ENCODE measurements at places on chromosomes 6 and 20.
A peak's percentile ranks its signal among the peaks of the same experiment; 100 is the strongest.

DNA sequence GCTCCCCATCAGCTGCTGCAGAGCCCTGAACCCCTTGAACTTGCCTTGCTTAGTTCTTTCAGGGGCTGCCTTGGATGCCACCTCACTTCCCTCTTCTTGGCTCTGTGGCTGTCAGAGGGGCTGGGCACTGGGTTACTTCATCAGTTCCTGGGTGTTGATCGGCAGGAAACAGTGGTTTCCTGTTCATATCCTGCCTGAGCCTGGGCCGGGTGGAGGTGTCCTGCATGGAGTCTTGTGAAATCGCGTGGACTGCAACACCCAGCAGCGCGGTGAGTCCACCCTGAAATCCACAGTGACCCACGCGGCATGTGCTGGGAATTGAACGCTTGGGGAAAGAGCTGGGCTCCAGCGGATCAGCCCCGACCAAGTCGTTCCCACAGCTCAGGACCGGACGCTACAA is 97.5 kb downstream of the CDH26 start:
- DNase-seq: peak; percentile 51

- no peak for DNase-seq
Observed at GRCh38 chr20:54126806-54127655, 46.8 kb downstream of the CYP24A1 start.

DNA sequence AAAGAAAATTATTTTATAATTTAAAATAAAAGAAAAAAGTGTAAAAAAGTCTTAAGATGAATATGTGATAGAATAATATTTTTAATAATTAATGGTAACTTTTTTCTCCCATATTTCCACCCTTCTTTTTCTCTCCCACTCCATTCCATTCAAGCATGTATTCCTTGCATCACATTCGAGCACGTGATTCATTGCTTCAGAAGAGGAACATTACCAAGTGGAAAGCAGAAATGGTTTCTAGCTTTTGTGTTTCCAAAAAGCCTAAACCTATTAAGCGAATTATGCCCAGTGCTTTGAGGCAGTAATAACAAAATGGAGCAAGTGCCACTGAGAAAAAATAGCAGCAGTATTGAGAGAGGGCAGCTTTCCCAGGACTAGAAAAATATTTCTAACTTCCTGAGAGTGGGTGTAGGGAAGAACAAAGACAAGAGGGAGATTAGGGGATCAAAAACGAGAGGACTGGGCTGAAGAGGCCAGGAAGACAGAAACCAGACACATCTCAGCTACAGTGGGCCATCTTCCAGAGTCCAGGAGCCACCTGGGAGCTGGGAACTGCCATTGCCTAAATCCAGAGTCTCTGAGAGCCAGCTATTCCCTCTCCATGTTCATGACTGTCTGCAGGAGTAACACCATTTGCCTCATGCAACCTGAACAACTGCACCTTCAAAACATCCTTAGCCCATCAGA is 15.0 kb upstream of the AKIRIN2 start:
- no peak for DNase-seq

- no peak for DNase-seq
Observed at GRCh38 chr6:112697265-112697664, 350.1 kb downstream of the RFPL4B start.

- no peak for DNase-seq
Observed at GRCh38 chr20:49595811-49596561, 28.0 kb upstream of the PTGIS start.

GRCh38 chr6:134472046-134472445 is 154.1 kb upstream of the SGK1 start:
- DNase-seq: no peak

- DNase-seq: no peak
Observed at GRCh38 chr6:116351101-116351500, 19.6 kb upstream of the DSE start.

- no peak for DNase-seq
Observed at GRCh38 chr6:134134654-134135053, 82.2 kb upstream of the SLC2A12 start.

GRCh38 chr6:83285917-83286316 is 92.8 kb downstream of the RWDD2A start:
- DNase-seq: no peak

DNA sequence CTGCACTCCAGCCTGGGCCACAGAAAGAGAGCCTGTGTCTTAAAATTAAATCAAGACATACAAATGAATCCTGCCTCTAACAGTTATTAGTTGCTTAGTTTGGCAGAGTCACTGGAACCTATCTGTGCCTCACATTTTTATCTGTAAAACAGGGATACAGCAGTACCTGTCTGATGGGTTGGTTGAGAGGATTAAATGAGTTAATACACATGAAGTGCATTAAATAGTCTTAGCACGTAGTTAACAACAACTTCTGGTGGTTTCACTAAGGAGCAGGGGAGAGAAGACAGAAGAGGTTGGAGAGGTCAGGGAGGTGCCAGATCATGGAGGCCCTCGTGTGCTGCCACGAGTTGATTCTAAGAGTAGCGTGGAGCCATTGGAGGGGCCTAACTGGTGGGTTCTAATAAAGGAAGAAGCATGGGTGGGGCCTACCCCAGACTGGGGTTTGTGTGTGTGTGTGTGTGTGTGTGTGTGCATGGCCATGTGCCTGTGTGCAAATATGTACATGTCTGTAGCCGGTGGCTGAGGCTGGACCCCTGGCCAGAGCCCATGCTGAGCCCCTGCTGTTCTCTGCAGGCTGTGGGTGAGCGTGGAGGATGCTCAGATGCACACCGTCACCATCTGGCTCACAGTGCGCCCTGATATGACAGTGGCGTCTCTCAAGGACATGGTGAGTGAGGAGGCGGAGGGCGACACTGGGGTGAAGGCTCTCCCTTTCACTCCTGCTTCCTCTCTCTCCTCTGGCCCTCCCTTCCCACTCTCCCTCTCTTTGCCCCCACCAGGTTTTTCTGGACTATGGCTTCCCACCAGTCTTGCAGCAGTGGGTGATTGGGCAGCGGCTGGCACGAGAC is 9.1 kb downstream of the RBCK1 start:
- no peak for DNase-seq

DNA sequence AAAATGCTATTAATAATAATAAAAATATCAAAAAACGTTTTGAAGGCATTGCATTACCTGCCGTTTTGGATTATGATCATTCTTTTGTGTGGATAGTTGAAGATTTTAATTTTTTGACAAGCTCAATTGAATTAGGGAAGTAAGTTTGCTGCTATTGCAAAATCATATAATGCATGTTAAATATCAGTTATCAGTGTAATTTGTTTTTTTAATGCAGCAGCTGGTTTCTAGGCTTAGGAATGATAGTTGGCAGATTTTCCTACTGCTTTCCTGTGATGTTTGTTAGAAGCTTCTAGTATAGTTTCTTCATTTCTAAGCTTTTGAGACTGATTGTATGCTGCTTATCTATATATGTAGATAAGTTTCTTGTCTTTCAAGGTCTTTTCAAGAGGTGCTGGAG is 99.0 kb downstream of the JARID2 start:
- no peak for DNase-seq

GRCh38 chr6:127382413-127382812 is 39.0 kb upstream of the ECHDC1 start:
- no peak for DNase-seq

- DNase-seq: no peak
Observed at GRCh38 chr6:17172836-17173470, 71.1 kb downstream of the STMND1 start.

GRCh38 chr6:109050012-109050411 is 44.6 kb downstream of the SESN1 start:
- DNase-seq: no peak

- DNase-seq: no peak
Observed at GRCh38 chr6:19719691-19720128, 117.5 kb upstream of the ID4 start.

DNA sequence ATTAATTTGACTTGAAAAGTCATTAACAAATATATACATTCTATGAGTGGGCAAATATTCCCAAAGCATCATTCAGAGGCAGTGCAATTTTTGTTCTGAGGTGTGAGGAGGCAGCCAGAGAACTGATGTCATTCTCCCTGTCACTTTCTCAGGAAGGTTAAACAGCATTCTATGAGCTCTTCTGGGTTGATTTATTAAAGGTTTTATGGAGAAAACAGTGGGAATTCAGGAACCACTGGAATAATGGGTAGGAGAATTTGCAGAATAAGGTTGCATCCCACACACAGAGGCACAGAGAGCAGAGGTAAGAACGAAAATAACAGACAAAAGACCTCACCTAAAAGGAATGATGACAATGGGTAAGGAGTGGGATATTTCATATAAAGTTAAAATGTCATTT is 860.6 kb downstream of the TFAP2A start:
- no peak for DNase-seq

- DNase-seq: peak; percentile 4
Observed at GRCh38 chr20:18904624-18905023, 91.0 kb downstream of the SCP2D1 start.

DNA sequence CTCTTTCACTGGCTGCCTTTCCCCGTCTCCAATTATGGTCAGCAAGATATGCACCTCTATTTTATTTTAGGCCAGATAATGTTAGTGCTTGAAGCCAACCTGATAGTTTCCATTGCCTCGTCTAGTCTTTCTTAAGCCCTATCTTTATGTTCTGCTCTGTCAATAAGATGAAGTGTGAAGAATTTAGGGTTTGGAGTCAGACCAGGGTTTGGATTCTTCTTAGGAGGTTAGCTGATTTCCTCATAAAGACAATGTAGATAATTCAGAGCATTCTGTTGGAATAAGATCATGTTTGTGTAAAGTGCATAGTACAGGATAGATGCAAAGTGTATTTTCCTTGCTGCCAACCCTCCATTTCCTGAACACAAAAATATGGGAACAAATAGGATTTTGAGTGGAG is 43.8 kb downstream of the PKIB start:
- DNase-seq: no peak

GRCh38 chr6:75694406-75694805 is 54.6 kb upstream of the MYO6 start:
- no peak for DNase-seq

DNA sequence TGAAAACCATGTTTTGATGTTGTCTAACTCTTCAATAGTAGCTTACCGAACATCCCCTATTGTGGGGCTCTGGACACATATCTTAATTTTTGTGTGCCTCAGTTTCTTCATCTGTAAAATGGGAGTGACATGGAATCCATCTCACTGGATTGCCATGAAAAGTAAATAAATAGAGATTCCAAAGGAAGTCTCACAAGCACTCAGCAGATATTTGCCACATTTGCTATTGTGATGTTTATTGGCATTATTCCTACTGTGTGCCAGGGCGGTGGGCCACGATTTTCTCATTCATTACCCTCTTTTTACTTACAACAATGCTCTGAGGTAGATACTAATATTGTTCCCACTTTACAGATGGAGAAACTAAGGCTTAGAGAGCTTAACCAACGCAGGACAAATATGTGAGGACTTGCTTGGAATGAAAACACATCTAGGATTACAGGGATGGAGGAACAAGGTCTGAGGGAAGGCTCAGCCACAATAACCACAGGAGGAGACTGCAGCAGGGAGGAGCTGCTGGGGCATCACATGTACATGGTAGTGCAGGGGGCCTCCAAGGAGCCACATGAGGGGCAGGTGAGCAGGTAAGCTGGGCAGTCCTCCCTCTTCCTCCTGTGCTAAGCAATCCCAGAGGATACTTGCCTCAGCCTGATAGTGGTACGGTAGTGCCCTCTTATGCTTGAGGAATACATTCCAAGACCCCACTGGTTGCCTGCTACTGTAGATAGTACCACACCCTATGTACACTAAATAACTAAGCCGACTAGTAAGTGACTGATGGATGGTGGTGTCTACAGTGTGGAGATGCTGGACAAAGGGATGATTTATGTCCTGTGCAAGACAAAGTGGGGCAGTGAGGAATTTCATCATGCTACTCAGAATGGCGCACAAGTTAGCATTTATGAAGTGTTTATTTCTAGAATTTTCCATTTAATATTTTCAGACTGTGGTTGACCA is 176.9 kb downstream of the FOXA2 start:
- DNase-seq: no peak
